NCI-H2081 (cell line): ENCODE measurements at places on chromosomes 7 and 10.

GRCh38 chr7:141534757-141535737, 16.2 kb upstream of the AGK start:
- DNase-seq, result no peak

- no peak for DNase-seq
Measured at GRCh38 chr7:111865430-111865829, 303.1 kb upstream of the IMMP2L start.

- DNase-seq, result no peak
Measured at GRCh38 chr10:71964743-71965515, 734 bp downstream of the CHST3 start.

DNA sequence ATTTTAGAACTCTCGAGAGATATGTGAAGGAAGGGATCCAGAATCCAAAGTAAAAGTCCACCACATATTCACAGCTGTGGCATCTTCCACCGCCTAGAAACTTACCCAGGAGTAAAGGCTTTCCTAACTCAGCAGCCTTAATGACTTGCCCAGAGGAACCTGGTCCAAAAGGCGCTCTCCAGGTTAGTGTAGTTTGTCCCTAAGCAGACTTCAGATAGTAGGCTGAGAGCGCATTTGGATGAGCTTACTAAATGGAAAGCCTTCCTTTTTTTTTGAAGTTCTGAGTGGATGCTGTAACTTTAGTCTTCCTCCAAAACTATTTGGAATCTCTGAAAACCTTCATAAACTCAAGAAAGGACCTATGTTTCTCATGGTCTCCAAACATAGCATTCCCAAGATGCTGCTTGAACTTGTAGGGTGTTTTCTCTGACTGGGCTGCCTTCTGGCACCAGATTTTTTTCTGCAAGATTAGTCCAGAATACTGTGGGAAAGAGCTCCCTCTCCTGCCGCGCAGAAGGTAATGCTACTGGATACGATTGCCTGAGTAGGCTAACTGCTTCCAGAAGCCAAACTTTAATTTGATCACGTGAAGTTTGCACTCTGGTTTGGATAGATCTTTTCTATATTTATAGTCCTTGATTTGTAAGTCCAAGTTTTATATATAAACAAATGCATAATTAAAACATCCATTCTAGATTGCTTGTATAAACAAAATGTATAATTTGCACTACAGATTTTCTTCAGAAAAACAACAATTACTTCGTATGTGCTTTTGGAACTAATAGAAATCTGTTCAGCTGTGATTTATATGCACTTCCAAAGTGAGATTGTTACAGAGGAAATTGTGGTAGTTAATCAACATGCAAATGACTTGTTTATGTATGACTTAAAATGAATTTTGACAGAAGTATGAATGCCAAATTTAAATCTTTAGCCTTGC, 19.6 kb upstream of the GPR37 start:
- DNase-seq, result peak; percentile 54

- no peak for DNase-seq
Measured at GRCh38 chr10:121525251-121526134, 72.8 kb downstream of the FGFR2 start.

- DNase-seq, result no peak
Measured at GRCh38 chr7:47489624-47490023, 92.3 kb downstream of the TNS3 start.

- no peak for DNase-seq
Measured at GRCh38 chr10:129548600-129548999, 81.6 kb downstream of the MGMT start.

- no peak for DNase-seq
Measured at GRCh38 chr10:117865945-117866344, 180.8 kb downstream of the RAB11FIP2 start.
